Activated B cell treated with CpG ODN at 0.5 μM for 24 hours (primary cell): ENCODE measurements at places on chromosomes 7 and 10. TPM values are rescaled to one million over a fixed set of nuclear protein-coding genes. Genes with fewer than 3 reads are reported as not detected.

The DHTKD1 gene
- 58.2 and 60.7 TPM in 2 replicates for total RNA-seq

The BICC1 gene
- total RNA-seq = not detected in 2 replicates

The BHLHA15 gene
- total RNA-seq = 0.35 TPM in 1 of 2 replicates, not detected in the other

DNA sequence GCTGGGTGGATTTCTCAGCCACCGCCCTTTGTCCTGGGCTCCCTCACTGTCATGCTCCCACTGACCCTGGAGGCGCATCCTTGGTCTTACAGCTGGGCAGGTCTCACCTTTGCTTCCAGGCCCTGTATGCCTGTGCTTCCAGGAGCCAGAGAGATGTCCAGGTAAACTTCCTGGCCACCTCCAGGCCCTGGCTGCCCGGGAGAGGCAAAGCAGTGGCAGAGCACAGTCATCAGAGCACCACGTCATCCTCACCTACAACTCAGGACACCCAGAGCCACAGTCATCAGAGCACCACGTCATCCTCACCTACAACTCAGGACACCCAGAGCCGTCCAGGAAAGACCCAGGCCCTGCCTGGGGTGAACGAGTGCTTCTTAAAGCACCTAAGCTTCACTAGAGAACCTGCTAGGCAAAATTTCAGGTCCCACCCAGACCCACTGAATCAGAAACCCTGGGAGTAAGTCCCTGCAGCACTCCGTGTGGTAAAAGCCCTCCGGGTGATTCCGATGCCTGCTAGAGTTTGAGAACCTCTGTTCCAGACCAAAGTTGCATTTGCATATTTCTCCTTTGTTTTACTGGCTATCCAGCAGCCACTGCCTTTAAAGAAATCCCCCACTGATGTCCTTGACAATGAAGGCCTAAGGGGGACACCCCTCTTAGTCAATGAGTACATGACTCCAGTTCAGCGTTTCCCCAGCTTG is 62.3 kb downstream of the DLG5 start:
- DNase-seq = no peak

DNA sequence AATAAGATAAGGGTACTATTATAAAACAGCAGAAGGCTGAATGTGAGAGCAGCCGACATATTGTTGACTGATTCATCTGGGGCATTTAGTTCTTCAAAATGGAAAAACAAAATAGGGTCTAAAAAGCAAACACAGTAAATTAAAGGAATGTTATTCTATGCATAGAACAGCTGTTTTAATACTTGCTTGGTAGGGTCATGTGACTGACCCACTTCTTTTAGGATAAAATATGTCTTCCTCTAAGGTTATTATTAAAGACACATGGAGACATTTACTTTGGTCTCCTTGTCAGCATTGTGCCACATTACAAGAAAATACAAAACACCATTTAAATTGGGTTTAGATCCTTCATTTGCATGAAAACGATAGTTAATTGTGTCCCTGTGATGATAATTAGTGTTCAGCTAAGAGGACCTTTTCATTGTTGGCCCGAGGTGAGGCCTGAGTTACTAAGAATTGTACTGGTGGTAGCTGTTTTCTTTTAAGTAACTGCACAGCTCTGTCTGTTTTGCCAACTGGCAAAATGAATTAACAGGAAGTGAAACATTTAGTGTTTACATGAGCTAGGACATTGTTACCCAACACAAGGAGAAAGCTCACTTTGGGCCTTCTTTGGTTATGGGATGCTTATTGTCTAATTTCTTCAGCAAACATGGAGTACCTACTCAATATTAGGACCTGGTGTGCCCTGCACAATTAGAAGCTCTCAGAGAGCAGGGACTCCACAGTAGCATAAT is 764.4 kb downstream of the LRMDA start:
- no peak for DNase-seq

- DNase-seq = no peak
Measured at GRCh38 chr10:10968257-10968588, 49.4 kb upstream of the CELF2 start.

GRCh38 chr7:130393101-130393561 is 12.8 kb downstream of the CPA1 start:
- no peak for DNase-seq

- DNase-seq = no peak
Measured at GRCh38 chr7:108497082-108497725, 28.7 kb downstream of the PNPLA8 start.

GRCh38 chr7:108808549-108809266 is 239.0 kb downstream of the DNAJB9 start:
- no peak for DNase-seq

DNA sequence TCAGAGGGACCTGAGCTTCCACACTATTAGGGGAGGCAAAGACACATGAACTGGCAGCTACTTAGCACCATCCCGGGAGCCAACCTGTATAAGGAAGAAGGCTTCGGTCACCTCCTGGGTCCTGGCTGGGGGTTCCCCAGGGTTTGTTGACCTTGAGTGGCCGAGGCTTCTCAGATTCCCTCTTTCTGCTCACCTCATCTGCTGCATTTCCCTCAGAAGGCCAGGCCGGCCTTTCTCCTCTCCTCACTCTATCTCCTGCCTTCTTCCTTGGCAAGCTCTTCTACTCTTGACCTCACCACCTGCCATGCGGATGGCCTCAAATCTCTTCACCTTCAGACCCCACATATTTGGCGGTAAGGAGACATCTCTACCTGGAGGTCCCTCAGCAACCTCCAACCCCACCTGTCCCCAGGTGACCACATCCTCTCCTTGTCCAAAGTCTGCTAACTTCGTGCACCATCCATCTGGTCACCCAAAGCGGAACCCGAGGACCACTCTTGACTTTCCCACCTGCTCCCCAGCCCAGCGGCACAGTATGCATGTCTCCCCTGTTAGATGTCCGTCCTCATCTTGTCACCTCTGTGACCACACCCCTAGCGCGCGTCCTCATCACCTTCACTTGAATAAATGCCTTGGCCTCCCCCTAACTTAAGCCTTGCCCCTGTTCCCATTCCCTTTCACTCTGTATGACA is 133.8 kb upstream of the UNC5B start:
- no peak for DNase-seq

DNA sequence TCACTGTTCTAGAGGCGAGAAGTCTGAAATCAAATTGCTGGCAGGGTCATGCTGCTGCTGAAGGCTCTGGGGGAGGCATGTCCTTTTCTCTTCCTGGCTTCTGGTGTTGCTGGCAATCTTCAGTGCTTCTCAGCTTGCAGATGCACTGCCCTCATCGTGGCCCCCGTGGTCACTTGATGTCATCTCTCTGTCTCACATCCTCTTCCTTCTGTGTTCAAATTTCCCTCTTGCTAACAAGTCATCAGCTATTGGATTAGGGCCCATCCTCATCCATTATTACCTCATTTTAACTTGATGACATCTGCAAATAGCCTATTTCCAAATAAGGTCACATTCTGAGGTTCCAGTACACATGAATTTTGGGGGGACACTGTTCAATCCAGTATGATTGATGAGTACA is 36.6 kb upstream of the SRGN start:
- no peak for DNase-seq

- DNase-seq = no peak
Measured at GRCh38 chr7:90788052-90788451, 191.9 kb downstream of the CDK14 start.

GRCh38 chr7:151731022-151731441 is 145.9 kb downstream of the PRKAG2 start:
- DNase-seq = no peak

GRCh38 chr10:31090894-31091607 is 59.4 kb upstream of the ZNF438 start:
- no peak for DNase-seq

DNA sequence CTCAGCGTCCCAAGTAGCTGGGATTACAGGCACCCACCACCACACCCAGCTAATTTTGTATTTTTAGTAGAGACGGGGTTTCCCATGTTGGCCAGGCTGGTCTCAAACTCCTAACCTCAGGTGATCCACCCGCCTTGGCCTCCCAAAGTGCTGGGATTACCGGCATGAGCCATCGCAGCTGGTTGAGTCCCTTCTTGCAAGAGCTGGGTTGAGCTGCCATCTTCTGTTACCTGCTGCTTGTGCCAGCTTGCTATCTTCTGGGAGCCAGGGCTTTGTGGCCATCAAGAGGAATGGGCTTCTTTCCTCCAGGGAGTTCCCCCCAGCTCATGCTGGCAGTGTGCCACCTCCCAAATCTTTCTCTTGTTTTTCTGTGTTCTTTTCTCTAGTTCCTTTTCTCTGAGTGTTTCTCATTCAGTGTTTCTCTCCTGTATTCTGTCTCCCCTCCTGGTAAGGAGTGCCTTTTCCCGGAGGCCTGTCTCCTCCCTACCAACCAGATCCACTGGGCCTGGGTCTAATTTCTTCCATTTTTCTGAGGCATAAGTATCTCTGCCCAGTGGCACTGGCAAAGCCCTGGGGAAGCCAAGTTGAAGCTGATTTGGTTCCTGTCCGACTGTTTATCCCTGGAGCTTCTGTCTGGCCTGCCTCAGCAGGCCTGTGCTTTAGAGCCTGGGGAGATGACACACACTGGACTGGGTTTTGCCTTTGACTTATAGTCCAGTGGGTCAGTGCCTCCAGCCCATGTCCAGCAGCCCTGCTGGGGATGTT is 3.7 kb downstream of the DBNL start:
- no peak for DNase-seq

DNA sequence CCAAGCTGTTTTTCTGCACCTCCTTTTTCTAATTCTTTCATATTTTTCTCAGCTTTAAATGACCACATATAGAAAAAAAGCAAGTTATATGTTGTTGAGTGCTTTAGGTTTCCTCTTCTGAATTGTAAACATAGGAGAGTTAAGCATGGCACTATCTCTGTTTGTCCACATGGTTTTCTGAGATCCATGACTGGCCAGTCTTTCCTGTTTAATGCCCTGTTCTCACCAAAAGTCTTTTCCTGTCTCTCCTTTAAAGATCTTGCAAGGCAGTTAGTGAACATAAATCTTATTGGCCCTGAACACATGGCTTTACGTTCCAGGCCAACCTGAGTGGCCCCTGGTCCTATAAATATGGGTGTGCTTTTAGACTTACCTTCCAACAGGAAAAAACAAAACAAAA is 19.4 kb downstream of the TRPV5 start:
- no peak for DNase-seq

GRCh38 chr10:78374331-78375028 is 340.8 kb downstream of the RPS24 start:
- no peak for DNase-seq

- DNase-seq = no peak
Measured at GRCh38 chr7:46853451-46853850, 728.5 kb downstream of the TNS3 start.

GRCh38 chr7:20260223-20260622 is 43.0 kb upstream of the MACC1 start:
- DNase-seq = no peak
